Activated T-helper 9 cell treated with anti-CD3 and anti-CD28 coated beads, Interleukin-2, amount 50 U/mL, for 16 hours (primary cell): ENCODE measurements at places on chromosomes 6 and 20.

- DNase-seq = no peak
Measured at GRCh38 chr6:145096846-145097245, 638.5 kb downstream of the EPM2A start.

- DNase-seq = no peak
Measured at GRCh38 chr6:124131259-124131658, 327.6 kb downstream of the NKAIN2 start.

- no peak for DNase-seq
Measured at GRCh38 chr6:118892355-118892991, 1.5 kb upstream of the ASF1A start.

DNA sequence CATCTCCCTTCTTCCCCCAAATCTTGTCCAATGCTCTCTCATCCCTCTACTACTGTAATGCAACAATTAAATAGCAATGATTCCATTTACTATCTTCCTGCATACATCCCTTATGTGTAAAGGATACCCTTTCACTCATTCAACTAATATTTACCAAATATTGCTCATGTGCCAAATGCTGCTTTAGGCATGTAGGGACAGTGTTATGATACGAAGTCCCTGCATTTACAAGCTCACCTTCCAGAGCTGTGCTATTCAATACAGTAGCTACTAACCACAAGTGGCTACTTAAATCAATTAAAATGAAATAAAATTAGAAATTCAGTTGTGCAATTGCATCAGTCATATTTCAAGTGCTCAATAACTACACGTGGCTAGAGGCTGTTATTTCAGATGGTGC is 41.1 kb downstream of the GMDS start:
- no peak for DNase-seq

DNA sequence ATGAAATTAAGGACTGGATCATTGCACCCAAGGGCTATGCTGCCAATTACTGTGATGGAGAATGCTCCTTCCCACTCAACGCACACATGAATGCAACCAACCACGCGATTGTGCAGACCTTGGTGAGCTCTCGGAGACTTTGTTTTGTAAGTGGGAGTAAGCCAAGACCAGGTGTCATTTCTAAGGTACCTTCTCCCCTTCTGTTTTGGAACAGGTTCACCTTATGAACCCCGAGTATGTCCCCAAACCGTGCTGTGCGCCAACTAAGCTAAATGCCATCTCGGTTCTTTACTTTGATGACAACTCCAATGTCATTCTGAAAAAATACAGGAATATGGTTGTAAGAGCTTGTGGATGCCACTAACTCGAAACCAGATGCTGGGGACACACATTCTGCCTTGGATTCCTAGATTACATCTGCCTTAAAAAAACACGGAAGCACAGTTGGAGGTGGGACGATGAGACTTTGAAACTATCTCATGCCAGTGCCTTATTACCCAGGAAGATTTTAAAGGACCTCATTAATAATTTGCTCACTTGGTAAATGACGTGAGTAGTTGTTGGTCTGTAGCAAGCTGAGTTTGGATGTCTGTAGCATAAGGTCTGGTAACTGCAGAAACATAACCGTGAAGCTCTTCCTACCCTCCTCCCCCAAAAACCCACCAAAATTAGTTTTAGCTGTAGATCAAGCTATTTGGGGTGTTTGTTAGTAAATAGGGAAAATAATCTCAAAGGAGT is 30.4 kb downstream of the TXNDC5 start:
- DNase-seq = no peak
